H4 (cell line): ENCODE measurements at places on chromosomes 7 and 10. TPM values are rescaled to one million over a fixed set of nuclear protein-coding genes. Genes with fewer than 3 reads are reported as not detected.

DNA sequence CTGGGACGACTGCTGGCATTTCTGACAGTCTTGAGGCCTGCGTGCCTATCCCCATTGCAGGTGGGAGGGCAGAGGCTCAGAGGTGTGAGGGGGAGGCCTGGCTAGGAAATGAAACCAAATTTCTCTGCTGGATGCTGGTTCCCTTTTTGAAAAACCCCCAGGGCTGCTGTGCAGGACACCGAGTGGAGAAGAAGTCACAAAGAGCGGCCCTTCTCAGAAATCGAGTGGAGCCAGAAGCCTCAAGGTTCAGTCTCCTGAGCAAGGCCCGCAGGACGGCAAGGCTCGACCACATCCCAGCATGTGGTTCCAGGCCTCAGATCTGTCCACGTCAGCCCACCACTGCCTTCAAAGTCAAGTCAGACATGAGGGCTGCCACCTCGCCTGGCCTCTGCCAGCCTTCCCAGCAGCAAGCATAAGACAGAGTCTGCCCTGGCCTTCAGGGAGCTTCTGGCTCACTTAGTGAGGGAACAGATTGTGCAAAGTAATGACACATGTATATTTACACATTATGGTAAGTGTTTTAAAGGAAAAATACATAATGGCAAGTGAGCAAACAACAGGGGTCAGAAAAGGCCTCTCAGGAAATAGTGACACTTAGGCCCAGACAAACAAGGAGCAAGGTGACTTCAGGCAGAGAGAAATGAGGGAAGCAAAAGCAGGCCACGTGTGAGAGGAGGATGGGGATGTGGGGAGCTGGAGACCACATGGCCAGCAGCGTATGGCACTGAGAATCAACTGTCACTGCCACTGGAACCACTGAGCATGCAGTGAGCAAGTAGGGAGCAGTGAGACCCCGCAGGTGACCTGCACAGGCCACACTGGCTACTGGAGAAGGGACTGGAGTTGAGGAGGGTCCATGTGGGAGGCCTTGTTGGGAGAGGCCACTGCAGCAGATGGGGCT lies 86.7 kb downstream of the ARHGAP22 start:
- DNase-seq, result no peak

DNA sequence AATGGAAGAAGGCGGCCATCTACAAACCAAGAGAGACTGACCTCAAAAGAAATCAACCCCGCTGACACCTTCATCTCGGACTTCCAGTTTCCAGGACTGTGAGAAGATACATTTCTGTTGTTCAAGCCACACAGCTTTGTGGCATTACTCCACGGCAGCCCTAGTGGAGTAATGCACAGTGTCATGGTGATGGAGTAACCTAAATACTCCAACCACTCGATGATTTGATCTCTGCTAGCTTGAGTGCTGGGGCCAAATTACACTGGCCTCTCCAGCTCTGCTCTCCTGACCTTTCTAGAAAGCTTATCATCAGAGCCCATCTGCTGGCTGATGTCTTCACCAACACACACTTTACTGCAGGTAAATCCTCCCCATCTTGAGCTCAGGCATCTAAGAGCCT lies 52.2 kb downstream of the GALNT17 start:
- no peak for DNase-seq

- peak; percentile 66 for DNase-seq
Observed at GRCh38 chr7:128863433-128863989, 855 bp downstream of the ATP6V1F start.

DNA sequence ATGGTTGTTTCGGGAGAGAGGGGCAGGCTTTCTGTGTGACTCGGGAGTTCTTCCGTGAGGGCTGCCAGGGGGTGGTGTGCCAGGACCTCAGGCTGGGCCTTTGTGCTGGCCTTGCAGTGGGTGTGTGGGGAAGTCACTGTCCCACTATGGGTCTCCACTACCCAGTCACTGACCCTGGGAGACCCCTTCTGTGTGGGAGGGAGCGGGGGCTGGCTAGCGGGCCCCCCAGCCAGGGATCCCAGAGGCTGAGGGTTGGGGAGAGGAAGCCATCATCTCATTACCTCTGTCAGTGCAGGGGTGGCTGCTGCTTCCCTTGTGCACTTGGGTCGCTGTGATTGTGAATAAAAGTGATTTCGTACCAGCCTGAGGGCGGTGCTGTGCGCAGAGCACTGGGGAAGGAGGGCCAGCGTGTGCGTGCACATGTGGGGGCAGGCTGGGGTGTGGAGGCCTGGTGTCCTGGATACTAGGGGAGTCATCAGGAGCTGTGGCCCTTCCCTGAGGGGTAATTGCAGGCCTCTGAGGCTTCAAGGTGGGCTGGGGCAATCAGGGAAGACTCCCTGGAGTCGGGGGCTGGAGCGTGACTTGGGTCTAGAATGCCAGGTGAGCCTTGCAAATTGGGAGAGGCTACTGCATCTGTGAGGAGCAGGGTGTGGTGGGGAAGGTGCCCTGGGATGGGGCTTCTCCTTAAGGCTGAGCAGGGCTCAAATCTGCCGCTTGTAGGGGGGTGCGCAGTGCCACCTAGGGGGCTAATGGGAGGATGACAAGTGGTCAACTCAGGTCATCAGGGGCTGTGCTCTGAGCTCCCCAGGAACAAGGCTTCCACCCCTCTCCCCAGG lies 98.9 kb downstream of the NEURL1 start:
- DNase-seq, result peak; percentile 36

- no peak for DNase-seq
Observed at GRCh38 chr7:54921116-54921515, 97.7 kb upstream of the EGFR start.

- no peak for DNase-seq
Observed at GRCh38 chr7:85498031-85498430, 311.2 kb upstream of the SEMA3D start.

DNA sequence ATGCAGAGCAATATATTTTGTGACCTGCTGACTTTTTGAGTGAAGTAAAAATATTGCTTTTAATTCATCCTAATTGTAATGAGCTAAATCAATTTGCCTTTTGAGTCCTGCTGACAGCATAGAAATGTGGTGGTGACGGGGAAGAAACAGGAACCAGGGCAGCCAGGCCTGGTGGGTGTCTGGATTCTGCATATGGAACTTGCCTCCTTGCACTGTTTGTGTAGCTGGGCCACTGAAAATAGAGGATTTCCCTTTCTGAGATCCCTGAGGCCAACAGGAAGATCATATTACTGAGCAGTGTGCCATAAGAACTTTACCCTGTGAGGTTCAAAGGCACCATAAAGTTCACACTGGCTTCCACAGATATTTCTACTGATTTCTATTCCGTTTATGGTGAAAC lies 488.4 kb upstream of the AKR1E2 start:
- DNase-seq, result no peak

DNA sequence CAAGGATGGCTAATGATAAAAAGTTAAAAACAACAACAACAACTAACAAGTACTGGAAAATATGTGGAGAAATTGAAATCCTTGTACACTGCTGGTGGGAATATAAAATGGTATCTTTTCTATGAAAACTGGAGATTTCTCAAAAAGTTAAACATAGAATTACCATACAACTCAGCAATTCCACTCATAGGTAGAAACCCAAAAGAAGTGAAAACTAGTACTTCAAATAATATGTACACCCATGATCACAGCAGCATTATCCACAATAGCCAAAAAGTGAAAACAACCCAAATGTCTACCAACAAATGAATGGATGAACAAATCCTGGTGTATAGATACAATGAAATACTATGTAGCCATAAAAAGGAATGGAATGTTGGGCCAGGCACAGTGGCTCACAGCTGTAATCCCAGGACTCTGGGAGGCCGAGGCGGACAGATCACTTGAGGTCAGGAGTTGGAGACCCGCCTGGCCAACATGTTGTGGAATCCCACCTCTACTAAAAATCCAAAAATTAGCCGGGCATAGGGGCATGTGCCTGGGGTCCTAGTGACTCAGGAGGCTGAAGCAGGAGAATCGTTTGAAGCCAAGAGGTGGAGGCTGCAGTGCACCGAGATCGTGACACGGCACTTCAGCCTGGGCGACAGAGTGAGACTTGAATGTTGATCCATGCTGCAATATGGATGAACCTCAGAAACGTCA lies 66.8 kb downstream of the SRPK2 start:
- DNase-seq, result no peak

DNA sequence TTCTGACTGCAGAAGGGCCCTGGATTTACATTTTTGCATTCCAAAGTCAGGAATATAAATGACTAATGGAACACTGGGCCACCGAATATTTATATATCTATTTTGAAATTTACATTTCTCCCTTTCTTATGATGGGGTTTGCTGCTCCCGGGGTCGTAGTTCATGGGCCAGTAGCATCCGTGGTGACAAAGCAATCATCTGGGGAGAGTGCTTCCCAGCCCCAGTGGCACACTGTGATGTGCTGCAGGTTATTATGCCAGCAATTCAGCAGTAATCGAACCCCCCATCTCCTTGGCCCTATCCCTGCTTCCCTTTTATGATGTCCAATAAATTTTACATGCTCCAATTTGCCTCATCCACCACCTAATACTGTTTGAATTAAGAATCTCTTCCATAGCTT lies 837.5 kb downstream of the LRMDA start:
- no peak for DNase-seq

- no peak for DNase-seq
Observed at GRCh38 chr10:73117976-73118743, 7.9 kb downstream of the NUDT13 start.

GRCh38 chr7:142752376-142753225 lies 3.3 kb downstream of the PRSS1 start:
- no peak for DNase-seq

- DNase-seq, result peak; percentile 71
Observed at GRCh38 chr7:30074422-30075030, 46.3 kb downstream of the PLEKHA8 start.

DNA sequence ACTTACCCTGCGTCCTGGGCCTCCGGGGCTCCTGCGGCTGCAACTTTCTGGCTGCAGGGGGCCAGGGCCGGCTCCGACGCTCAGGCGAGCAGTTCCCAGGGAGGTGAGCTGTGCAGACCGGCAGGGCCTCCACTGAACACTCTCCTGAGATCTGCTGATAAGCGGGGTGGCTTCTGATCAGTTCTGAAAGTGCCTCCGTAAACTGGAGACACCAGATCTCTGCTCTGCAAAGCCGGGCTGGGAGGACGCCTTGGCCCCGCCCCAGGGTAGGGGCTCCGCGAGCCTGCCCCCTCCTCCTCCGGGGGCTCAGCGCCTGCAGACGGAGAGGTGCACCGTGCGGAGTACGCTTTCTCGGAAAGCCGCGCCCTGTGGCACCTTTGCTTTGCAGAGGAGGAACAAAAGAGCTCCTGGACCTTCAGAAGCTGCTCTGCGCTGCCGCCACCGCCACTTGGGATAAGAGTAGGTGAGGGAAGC lies 141.3 kb upstream of the VKORC1L1 start:
- no peak for DNase-seq

DNA sequence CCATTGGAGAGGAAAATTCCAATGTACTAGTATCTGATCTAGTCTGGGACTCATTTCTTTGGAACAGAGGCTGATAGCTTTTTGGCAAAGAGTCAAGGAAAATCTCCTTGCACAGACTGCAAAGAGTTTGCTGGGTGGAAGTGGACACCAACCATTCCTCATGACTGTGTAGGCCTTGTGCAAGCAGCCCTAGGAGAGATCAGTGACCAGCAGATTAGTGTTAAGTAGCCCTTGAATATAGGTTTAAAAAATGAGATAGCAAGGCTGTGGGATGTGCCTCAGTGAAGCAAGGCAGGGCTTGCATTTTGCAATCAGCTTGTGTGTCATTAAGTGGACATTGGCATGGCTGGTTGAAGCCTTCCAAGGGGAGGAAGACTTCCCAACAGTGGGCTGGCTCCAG lies 341.6 kb downstream of the PLXNA4 start:
- no peak for DNase-seq

DNA sequence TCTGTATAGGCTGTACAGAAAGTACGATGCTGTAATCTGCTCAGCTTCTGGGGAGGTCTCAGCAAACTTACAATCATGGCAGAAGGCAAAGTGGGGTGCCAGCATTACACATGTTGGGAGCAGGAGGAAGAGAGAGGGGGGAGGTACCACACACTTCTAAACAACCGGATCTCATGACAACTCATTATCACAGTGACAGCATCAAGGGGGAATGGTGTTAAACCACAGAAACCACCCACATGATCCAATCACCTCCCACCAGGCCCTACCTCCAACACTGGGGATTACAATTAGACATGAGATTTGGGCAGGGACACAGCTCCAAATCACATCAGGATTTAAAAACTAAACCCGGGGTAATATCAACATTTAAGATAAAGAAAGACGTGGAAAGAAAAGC lies 468.8 kb upstream of the AUTS2 start:
- no peak for DNase-seq

GRCh38 chr10:78867555-78867939 lies 201.2 kb upstream of the ZMIZ1 start:
- DNase-seq, result no peak

DNA sequence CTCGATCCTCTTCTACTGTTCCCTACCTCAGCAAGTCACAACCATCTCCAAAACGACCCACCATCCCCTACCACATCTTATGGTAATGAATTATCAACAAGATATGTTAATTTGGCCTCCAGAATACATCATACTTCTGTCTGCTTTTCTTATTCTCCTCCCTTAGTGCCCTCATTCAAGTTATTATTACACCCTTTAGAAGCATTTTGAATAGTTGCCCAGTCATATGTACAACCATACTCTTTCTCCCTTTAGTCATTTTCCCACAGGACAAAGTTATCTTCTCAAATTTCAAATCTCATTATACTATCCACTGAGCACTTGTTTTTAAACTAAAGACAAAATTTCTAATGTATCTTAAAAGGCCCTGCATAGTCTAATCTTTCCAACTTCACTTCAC lies 71.0 kb downstream of the GNAT3 start:
- DNase-seq, result no peak

DNA sequence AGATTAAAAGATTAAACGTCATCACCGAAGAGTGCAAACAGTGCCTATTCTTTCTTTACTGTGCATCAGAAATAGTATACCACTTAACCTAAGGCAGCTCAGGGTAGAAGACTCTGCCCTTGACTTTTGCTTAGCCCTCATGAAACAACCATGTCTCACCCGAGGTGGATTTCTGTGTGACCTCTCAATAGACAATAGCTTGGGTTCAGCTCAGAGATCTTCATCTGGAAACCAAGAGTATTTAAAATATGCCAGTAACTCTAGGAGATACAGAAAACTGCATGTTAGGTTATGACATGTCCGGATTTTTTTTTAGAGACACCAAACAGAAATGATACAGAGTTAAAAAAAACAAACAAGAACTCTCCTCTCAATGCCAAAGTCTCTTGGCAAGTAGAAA lies 75.8 kb downstream of the JAZF1 start:
- no peak for DNase-seq

GRCh38 chr7:69682518-69682917 lies 84.2 kb downstream of the AUTS2 start:
- DNase-seq, result peak; percentile 53

- no peak for DNase-seq
Observed at GRCh38 chr7:5406957-5407945, 16.4 kb downstream of the TNRC18 start.

DNA sequence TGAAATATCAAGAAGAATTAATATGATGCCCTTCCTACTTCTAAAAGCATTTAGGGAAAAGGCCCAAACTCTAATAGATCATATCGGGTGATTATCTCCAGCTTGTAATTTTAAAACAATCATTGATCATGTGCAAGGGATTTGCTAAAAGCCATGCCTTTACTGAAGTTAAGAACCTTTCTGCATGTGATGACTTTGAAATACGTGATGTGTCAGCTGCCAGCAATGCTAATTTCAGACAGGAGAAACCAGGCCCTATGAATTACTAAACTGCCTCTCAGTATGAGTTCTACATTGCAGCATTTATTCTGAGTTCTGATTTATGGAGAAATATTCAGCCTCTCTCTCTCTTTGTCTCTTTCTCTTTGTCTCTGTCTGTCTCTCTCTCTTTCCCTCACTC lies 203.6 kb upstream of the AKR1E2 start:
- DNase-seq, result no peak

- no peak for DNase-seq
Observed at GRCh38 chr10:22643116-22643515, 71.3 kb downstream of the PIP4K2A start.

ZCCHC24 gene
- total RNA-seq, result 8.7 and 8.8 TPM in 2 replicates

CDHR1 gene
- total RNA-seq, result 0.29 and 0.37 TPM in 2 replicates

GATA3 gene
- total RNA-seq, result 0.21 and 0.64 TPM in 2 replicates
